ENCODE measurements at places on chromosomes 4 and X.

DNA sequence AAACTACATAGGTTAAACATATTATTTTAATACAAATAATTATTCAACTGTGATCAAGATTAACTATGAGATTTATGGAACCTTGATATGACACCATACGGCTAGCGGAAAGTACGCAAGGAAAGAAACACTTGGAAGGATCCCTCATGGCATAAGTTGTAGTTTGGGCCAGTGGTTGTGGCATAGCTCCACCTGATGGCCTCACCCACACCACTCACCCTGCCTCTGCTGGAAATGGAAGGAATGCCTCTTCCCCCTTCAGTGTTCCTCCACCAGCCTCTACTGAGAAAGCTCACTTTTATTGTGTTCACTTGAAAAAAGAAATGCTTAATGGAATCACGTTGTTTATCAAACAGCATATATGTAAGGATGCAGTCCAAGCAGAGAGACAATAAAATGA is 86.4 kb downstream of the BMP15 start:
- no peak for DNase-seq

GRCh38 chr4:110516106-110516922 is 40.4 kb downstream of the ENPEP start:
- no peak for DNase-seq

GRCh38 chrX:84168574-84168973 is 19.4 kb downstream of the RPS6KA6 start:
- DNase-seq = no peak

- DNase-seq = no peak
Measured at GRCh38 chr4:182748283-182748682, 168.9 kb downstream of the DCTD start.

DNA sequence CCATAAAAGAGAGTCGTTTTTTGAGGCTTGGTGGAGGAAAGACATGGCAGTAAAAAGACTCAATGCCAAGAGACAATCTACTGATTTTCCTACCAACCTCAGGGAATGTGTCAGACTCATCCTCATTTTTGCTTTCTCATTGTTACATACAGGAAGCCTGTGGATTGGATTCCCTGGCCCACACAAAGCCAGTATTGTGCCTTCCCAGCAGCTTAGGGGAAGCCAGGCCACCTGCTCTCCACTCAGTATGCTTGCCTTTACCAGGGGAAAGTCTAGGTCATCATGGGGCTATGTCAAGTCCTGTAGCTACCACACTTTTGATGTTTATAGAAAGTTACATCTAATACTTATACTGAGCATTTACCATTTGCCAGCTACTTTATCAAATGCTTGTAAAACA is 11.0 kb downstream of the BMX start:
- no peak for DNase-seq

DNA sequence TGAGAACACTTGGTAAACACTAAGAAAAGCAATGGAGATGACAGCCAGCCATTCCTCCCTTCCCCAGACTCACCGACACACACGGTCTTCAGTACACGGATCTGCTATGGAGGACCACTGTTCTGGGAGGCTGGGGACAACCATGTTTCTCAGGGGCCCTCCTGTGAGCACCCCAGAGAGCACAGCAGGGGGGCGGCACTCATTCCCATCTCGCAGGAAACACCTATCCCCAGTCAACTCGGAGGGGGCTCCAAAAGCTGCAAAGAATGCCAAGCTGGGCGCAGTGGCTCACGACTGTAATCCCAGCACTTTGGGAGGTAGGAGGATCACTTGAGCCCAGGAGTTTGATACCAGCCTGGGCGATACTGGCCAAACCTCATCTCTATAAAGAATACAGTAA is 172.1 kb downstream of the AFAP1 start:
- DNase-seq = no peak

- DNase-seq = no peak
Measured at GRCh38 chr4:128006592-128006991, 41.4 kb downstream of the ABHD18 start.

DNA sequence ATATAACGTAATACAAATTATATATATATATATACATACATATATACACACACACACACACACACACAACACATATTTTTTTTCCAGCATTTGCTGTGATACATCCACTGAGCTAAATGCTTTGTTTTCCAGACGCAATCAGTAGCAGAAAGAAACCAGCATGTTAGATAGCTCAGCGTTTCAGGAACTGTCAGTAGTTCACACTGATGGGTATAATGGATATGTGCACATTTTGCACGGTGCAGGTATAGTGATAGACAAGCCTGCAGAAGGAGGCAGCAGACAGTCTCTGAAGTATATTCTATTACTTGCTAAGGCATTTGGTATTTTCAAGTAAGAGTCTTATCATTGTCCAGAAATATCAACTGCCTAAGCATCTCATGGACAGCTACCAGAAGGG is 741.6 kb upstream of the HS3ST1 start:
- no peak for DNase-seq

DNA sequence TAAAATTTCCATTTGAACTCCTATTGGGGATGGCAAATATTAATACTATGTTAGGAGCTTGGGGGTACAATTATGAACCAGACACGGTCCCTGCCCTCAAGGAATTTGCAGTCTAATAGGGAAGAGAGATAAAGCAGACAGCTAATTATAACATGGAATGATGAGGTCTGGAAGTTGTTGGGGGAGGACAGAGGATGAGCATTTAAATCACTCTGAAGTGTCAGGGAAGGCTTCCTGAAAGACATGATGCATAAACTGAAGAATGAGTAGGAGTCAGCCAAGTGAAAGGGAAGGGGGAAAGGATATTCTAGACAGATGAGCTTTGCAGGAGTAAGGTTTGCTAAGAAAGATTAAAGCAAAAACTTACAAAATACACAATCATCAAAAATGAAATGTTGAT is 15.9 kb downstream of the PLAC1 start:
- DNase-seq = no peak

GRCh38 chrX:133364196-133364595 is 51.1 kb downstream of the GPC4 start:
- DNase-seq = no peak

- no peak for DNase-seq
Measured at GRCh38 chrX:7269991-7270390, 122.0 kb upstream of the PUDP start.

- no peak for DNase-seq
Measured at GRCh38 chr4:78149751-78150542, 92.8 kb downstream of the FRAS1 start.

DNA sequence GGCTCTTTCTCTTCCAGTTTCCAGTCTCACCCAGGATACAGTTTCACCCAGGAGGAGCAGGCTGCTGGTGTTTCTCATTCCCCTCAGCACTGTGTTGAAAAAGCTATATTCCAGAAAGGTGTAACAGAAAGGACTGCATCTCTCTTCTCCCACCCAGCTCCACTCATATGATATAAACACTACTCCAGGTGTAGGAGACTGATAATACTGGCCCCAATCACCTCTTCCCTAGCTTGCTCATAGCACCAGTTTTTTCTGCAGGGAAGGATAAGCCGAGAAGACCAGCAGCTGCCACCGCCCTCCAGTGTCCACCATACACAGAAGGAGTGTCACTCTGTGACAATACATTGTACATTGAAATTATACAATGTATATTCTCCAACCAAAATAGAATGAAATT is 105.5 kb upstream of the STK26 start:
- no peak for DNase-seq

- no peak for DNase-seq
Measured at GRCh38 chr4:61204353-61205060, 4.4 kb downstream of the ADGRL3 start.

GRCh38 chr4:89212666-89213381 is 94.8 kb downstream of the GPRIN3 start:
- no peak for DNase-seq

DNA sequence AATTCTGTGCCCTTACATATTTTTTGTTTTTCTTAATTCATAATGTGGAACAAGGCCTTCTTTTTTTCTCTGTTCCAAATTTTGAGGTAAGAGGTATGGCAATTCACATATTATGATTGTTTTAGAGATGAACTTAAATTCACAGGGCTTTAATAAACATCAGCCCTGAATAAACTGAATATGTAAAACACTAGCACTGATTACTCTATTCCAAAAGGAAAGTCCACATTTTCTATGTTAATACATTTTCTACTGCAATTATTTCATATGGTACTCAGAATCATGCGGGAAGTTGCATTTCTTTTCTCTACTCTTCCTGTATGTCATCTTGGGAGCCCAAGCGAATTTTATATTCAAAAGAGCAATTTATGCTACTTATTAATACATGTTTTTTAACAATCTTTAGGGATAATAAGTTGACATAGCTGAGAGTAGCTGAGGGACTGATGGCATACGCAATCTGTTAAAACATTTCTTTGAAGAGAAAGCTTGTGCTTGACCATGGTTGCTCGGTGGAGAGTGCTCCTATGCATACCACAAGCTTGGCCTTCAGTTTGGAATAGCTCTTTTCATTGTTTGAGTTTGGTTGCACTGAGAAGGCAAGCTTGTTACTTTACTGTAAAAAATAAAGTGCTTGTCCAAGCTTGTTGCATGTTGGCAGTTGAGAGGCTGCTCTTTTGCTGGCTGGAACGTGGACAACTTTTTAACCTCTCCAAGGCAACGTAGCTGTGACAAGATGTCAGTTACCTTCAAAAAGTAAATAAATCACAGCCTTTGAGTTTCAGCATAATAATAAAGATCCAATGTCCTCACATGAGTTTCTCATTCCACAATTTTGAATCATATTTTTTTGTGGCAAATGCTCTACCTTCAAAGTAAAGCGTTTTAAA is 196.3 kb upstream of the SPRY1 start:
- DNase-seq = no peak

- DNase-seq = no peak
Measured at GRCh38 chr4:114677346-114677979, 78.9 kb downstream of the UGT8 start.

GRCh38 chrX:129230850-129231512 is 292.3 kb downstream of the SMARCA1 start:
- no peak for DNase-seq

DNA sequence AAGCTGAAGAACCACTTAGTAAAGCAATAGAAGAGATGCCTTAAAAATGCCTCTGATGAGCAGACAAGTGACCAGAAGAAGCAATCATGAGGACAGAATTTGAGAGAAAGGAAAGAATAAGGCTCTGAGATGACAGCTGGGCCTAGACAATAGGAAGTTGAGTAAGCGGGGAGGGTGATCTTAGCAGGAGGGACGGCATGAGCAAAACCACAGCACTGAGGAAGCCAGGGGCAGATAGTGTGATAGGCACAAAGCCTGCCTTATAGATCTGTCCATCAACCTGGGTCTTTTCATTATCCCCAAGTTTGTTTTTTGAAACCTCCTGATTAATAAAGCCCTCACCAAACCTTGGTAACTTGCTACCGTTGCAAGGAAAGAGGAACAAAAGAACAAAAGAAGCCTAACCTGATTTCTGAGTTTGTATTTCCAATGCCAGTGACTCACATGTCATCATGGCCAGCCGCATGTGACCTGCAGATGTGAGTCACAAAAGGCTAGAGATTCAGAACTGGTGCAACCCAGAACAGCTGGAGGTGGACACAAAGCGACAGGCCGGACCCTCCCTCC is 55.7 kb upstream of the PPARGC1A start:
- no peak for DNase-seq

DNA sequence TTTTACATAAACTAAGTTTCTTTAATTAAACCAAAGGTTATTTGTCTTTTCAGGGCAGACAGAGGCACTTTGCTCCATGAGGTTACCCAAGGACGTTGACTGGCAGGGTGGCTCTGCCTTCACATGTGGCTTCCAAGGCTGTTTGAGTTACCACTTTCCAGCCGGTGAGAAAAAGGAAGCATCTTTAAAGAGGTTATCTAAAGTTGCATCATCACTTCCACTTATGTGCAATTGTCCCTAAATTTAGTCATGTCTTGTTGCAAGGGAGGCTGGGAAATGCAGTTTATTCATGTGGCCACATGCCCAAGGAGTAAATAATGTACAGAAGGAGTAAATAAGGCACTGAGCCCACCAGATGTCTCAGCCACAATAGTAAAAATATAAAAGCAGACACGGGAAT is 29.0 kb upstream of the RAP1GDS1 start:
- DNase-seq = no peak

- no peak for DNase-seq
Measured at GRCh38 chr4:113040793-113041192, 8.7 kb upstream of the ANK2 start.

- DNase-seq = no peak
Measured at GRCh38 chr4:26192899-26193869, 127.6 kb upstream of the RBPJ start.

- DNase-seq = no peak
Measured at GRCh38 chrX:19698122-19698521, 182.8 kb upstream of the MAP3K15 start.

- DNase-seq = no peak
Measured at GRCh38 chr4:165175879-165176278, 31.5 kb upstream of the KLHL2 start.

All from GM12891 (cell line).